ENCODE measurements at places on chromosomes 7 and 10. TPM values are rescaled to one million over a fixed set of nuclear protein-coding genes. Genes with fewer than 3 reads are reported as not detected.
A peak's percentile ranks its signal among the peaks of the same experiment; 100 is the strongest.

- DNase-seq = no peak
Observed at GRCh38 chr10:123747426-123747825, 81.3 kb downstream of the GPR26 start.

The TFEC gene
- 1.5 TPM for total RNA-seq

DNA sequence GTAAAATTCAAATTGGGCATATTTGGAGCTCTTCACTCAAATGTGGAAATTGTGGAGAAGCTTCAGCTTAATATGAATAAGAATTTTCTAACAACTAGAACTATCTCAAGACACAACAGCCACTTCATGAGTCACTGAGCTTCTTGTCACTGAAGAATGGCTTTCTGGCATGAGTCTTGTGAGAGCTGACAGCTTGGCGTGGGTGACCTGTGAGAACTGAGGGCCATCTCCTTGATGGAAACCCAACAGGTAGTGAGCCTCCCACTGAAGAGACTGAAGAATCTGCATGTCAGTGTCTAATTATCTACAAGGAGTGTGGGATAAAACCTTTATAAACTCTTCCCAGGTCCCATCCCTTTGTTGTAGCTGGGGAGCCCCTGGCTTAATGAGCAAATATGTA, 66.0 kb downstream of the CLEC2L start:
- no peak for DNase-seq

- DNase-seq = no peak
Observed at GRCh38 chr7:24830440-24831050, 73.3 kb upstream of the GSDME start.

DNA sequence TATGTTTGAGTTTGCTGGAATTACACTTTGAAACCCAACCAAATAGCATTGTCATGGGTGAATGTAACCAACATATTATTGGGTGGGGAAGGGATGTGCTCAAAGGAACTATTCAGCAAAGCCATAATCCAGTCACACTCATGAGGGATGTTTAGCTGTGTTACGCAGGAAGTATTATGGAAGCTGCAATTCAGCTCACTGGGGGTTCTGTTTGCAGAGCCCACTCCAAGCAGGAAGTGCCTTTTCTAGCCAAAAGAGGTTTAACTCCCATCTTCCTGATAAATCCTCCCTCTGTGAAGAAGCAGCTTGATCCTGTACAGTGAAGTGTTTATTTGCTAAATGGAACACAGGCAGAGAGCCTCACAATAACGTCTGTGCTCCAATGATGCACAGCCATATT, 172.5 kb downstream of the GLI3 start:
- no peak for DNase-seq

GRCh38 chr10:11715815-11716494, 26.2 kb upstream of the ECHDC3 start:
- peak; percentile 44 for DNase-seq

DNA sequence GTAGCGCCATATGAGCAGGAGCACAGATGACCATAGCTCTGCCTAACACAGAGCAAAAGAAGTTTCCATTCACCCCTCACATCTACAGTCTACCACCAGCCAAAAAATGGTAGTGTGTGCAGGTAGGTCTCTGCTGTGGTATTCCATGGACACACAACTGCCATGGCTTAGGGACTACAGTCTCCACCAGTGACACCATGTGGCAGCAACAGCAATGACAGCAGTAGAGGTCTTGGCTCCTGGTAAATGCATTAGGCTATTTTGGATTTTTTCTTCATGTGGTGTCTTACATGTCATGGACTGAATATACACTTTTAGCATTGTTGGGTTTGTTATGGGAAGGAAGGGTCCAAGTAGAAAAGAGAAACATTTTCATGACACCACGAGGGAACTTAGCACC, 70.1 kb upstream of the CABCOCO1 start:
- DNase-seq = no peak

DNA sequence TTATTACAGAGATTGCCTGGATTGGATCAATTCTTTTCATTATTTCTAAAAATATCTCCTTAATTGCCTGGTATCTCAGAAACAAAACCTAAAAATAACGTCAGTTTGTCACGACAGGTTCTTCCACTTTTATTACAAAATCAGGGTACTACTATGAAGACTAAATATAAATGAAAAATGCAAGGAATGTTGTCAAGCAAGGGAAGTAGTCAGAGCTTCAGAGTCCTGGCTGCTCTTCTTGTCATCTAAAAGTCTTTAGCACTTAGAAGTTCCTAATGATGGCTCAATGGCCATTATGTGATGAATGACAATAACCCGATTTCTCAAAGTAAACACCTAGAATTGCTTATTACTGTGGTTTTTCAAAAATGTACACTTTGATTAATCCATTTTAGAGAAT, 192.2 kb downstream of the SEMA3A start:
- DNase-seq = peak; percentile 14

The EBLN1 gene
- not detected for total RNA-seq

The SLC18A3 gene
- 0.31 TPM for total RNA-seq

DNA sequence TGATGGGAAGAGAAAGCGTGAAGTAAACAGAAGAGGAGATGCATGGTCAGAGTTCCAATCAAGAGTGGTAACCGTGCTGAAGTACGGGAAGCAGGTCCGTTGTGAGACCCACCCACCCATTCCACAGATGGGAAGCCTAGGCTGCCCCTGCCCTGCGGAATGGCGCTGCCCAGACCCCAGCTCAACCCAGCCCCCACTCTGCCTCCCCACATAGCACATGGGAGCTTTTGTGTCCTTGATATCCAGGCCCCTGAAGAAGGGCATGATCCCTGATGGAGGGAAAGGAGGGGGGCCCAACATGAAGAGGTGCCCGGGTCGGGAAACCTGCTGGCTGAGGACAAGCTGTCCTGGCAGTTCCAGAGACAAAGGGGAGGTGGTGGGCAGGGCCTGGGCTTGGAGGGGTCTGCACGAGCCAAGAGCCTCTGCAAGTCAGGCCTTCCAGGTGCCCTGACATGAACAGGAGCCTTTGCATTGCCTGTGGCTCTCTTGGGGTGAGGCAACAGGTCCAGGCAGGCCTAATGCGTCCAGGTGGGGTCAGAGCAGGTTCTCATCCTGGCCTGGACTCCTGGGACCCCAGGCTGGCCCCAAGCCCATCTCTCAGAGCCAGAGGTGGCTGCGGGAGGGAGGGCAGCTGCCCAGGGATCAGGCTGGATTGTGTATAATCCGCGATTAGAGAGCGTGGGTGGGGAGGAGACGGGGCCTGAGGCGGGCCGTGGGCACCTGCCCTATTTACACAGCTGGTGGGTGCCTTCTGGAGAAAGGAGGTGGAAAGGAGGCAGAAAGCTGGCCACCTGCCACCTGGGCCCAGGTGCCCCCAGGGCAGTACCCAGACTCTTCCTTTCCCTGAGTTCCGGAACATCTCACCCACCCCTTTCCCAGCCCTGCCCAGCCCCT, 23.5 kb downstream of the YKT6 start:
- no peak for DNase-seq

DNA sequence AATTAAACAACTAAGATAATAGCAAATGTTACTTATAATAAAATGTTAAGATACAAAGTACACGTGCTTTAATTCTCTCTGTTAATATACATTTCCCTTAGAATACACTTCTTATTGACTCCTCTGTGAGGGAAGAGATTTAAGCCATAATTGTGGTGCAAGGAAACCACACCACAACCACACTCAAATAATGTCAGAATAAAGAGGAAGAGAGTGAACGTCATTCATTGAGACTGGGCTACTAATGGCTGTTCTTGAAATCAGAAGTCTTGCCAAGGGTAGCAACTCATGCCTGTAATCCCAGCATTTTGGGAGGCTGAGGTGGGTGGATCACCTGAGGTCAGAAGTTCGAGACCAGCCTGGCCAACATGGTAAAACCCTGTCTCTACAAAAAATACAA, 10.0 kb downstream of the FAM171A1 start:
- no peak for DNase-seq

Data from tongue (tissue), 3 donors.